A549 (cell line): ENCODE measurements at places on chromosomes 2 and 18. TPM values are rescaled to one million over a fixed set of nuclear protein-coding genes. Genes with fewer than 3 reads are reported as not detected.

Gene ELOA2
- polyA plus RNA-seq: not detected in 3 replicates

Gene PLGLB2
- 0.51 to 0.76 TPM (median 0.59 TPM) in 3 replicates for polyA plus RNA-seq

Gene FHOD3
- 2.9 to 4.2 TPM (median 3.6 TPM) in 3 replicates for polyA plus RNA-seq

Gene AAK1
- 15.9 to 19.3 TPM (median 15.9 TPM) in 3 replicates for polyA plus RNA-seq

Gene CLHC1
- polyA plus RNA-seq: 3.2 to 5.3 TPM (median 4.0 TPM) in 3 replicates

Gene LCT
- 0.01 to 0.05 TPM (median 0.04 TPM) in 3 replicates for polyA plus RNA-seq

Gene CENPA
- polyA plus RNA-seq: 41.6 to 45.7 TPM (median 43.7 TPM) in 3 replicates

Gene BUB1
- polyA plus RNA-seq: 36.9 to 44.0 TPM (median 38.2 TPM) in 3 replicates

Gene RGPD4
- 0.01 to 0.03 TPM (median 0.01 TPM) in 3 replicates for polyA plus RNA-seq
